ENCODE measurements at places on chromosomes 13 and 19. TPM values are rescaled to one million over a fixed set of nuclear protein-coding genes. Genes with fewer than 3 reads are reported as not detected.

DNA sequence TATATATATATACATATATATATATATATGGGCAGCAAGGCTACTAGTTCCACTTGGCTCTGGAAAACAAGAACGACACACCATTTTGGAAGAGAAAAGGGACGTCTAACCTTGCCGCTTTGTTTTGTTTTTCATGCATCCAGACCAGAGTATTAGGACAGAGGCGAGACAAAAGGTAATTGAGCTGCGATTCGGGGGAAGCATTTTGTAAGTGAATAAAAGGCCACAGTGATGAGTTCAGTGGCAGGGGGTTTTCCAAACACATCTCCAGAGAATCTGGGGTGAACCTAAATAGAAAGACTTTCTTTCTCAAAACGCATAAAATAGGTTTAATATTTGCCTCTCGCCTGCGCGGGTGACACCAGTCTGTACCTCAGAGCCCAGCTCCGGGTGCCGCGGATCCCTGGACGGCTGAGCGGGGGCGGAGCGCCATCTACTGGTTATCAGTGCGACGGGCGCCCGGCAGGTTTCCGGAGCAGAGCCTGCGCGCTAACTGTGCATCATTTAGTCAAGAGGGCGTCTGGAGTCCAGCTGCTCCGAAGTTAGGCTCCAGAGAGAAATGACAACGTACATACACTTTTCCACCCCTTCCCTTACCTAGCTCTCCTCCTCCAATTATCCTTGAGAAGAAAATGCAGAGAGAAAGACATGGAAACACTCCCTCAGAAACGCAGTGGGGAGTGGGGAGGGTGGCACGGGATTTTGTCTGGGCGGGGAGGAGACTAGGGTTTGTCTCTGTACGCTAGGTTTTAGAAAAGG, 262.3 kb downstream of the TBC1D4 start:
- no peak overlapping the region for H3K27ac ChIP-seq
- peak overlapping the region; percentile 14 for H3K4me3 ChIP-seq
- H3K4me1 ChIP-seq, result peaks cover 13% of the 10 kb centered on the region
- peak; percentile 93 for DNase-seq

GRCh38 chr13:95754069-95754468, 77.1 kb downstream of the DNAJC3 start:
- no peaks in the 10 kb centered on the region for H3K36me3 ChIP-seq
- DNase-seq, result no peak
- no peak overlapping the region for H3K4me3 ChIP-seq
- no peak overlapping the region for H3K27ac ChIP-seq
- H3K4me1 ChIP-seq, result no peaks in the 10 kb centered on the region
- peaks cover 3% of the 10 kb centered on the region for H3K27me3 ChIP-seq

DNA sequence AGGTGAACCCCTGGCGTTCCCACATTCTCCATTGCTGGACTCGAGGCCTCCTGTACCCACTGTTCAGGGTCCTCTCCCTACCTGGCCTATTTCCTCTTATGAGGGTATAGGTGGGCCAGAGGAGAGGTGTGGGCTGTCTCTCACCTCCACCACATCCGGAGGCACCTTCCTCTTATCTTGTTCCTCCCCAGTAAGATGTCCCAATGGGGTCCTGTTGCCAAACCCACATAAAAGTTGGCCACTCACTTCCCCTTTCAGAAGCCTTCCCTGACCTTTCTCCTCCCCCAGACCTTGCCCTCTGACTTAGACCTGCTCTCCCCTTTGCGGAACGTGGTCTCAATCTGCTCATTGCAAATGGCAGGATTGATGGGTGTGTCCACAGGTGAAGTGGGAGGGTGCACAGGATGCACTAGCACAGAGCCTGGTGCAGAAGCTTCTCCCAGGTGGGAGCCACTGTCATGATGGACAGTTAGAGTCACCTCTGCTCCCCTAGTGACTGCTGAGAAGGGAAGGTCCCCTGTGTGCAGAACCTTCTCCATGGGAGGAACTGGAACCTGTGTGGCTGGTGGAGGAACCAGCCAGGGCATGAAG, 1.3 kb downstream of the CYP4F3 start:
- DNase-seq, result no peak
- no peak overlapping the region for H3K4me3 ChIP-seq
- H3K27ac ChIP-seq, result no peak overlapping the region
- H3K4me1 ChIP-seq, result no peaks in the 10 kb centered on the region
- H3K36me3 ChIP-seq, result no peaks in the 10 kb centered on the region

- H3K27ac ChIP-seq, result peak overlapping the region; percentile 99
- H3K36me3 ChIP-seq, result peaks cover 12% of the 10 kb centered on the region
Observed at GRCh38 chr19:23394511-23394910, 760 bp downstream of the ZNF91 start.

GRCh38 chr13:80901530-80901929, 560.6 kb upstream of the SPRY2 start:
- no peak for DNase-seq
- H3K27me3 ChIP-seq, result no peaks in the 10 kb centered on the region
- H3K27ac ChIP-seq, result no peak overlapping the region
- H3K4me1 ChIP-seq, result peaks cover 5% of the 10 kb centered on the region
- no peak overlapping the region for H3K4me3 ChIP-seq

The HIPK4 gene
- total RNA-seq, result not detected

The DACH1 gene
- 110 TPM for total RNA-seq

DNA sequence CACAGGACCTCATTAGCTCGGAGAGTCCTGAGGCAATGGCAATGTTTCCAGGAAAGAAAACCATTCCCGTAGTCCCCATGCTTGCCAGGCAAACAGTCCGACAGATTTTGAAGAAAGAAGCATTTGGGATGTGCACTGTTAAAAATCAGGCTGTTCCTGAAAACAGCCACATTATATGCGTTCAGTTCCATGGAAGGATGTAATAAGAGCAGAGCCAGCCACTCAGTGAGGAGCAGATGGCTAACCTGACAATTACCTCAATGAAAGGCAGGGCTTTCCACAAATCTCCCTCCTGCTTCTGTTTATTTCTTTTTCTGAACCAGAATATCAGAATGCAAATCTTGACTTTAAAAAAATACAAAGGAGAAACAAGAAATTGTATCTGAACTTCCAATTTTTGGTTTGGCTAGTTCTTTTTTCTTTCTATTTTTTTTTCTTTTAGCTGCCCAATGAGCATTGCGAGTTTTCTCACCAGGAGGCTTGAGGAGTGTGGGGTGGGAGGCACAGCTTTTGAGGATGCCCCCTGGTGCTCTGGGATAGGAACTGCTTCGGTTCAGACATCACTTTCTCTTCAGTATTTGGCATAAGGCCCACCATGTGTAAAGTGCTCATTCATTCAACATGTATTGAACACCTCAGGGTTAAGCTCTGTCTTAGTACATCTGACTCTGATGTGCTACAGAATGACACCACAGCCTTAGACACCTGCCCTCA, 124.2 kb downstream of the TBC1D4 start:
- H3K27ac ChIP-seq, result peak overlapping the region; percentile 67
- no peaks in the 10 kb centered on the region for H3K36me3 ChIP-seq
- H3K4me1 ChIP-seq, result peaks cover 20% of the 10 kb centered on the region

DNA sequence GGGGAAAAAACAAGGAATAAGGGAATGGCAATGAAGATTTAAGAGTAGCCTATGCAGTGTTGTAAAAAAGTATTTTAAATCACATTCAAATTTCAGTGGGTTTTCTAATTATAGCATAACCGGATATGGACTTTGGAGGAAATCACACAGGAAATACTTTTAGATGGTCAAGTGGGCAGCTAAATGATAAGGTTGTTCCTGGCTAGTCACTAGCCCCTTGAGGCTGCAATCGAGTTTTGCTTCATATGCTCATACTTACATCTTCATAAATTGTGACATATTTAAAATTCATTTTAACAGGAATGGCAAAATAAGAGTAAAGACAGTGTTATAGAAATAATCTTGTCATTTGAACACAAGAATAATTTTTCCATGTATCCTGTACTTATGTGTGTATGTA, 88.9 kb downstream of the WDFY2 start:
- DNase-seq, result no peak
- no peaks in the 10 kb centered on the region for H3K36me3 ChIP-seq
- H3K27ac ChIP-seq, result no peak overlapping the region
- H3K4me1 ChIP-seq, result peaks cover 5% of the 10 kb centered on the region
- H3K27me3 ChIP-seq, result peaks cover 4% of the 10 kb centered on the region

GRCh38 chr13:96119921-96120320, 30.0 kb downstream of the HS6ST3 start:
- H3K4me1 ChIP-seq, result no peaks in the 10 kb centered on the region
- H3K27me3 ChIP-seq, result no peaks in the 10 kb centered on the region
- no peak for DNase-seq

- no peaks in the 10 kb centered on the region for H3K36me3 ChIP-seq
- no peaks in the 10 kb centered on the region for H3K4me1 ChIP-seq
Observed at GRCh38 chr13:63938851-63939250, 2523.2 kb upstream of the PCDH20 start.

- no peak overlapping the region for H3K4me3 ChIP-seq
- no peaks in the 10 kb centered on the region for H3K27me3 ChIP-seq
- DNase-seq, result no peak
- H3K36me3 ChIP-seq, result no peaks in the 10 kb centered on the region
Observed at GRCh38 chr13:48296528-48296927, 7.0 kb upstream of the RB1 start.

DNA sequence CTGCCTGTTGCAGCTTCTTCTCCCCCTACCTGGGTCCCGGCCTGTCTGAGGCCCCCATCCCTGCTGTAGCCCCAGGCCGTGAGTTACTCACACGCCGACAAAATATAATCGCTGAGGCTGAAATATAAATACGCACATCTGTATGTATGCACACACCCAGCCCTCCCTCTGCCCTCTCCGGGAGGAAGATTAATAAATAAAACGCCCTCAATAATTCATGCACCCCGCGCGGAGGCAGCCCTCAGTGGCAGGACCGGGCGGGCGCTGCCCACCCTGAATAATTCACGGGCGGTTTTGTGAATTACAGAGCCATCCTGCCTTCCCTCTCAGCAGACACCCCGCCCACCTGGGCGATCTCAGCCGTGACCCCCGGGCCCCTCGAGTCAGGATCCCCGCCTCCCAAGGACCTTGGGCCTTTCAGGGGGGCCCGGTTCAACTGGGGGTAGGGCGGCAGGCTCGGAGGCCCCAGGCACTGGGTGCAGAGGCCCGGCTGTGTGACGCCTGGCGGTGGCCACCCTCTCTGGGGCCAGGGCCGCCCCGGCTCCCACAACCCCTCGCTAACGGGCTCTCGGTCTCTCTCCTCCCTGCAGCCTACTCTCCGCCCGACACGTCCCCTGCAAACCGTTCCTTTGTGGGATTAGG, 24.2 kb downstream of the SMIM24 start:
- H3K4me1 ChIP-seq, result no peaks in the 10 kb centered on the region
- no peaks in the 10 kb centered on the region for H3K36me3 ChIP-seq
- H3K27me3 ChIP-seq, result peaks cover 9% of the 10 kb centered on the region
- H3K4me3 ChIP-seq, result no peak overlapping the region

GRCh38 chr13:73092829-73093228, 34.0 kb downstream of the KLF5 start:
- H3K4me3 ChIP-seq, result no peak overlapping the region
- no peak overlapping the region for H3K27ac ChIP-seq
- peaks cover 2% of the 10 kb centered on the region for H3K27me3 ChIP-seq
- DNase-seq, result no peak
- H3K36me3 ChIP-seq, result no peaks in the 10 kb centered on the region

DNA sequence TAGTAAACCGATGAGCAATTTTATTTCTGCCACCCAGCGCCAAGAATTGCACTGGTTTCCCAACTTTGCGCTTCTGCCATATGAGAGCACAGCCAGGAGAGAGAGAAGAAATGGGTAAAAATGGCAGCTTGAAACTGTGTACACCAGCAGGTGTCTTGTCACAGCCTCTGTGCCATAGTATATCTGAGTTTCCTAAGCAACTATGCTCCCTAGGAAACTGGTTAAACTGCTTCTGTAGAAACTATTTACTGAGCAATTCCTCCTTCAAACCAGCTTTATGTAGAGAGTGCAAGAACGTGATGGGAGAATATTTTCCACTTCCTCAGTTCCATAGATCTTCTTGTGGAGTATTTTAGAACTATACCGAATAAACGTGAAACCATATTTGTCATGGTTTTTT, 1361.3 kb downstream of the PCDH9 start:
- no peak overlapping the region for H3K27ac ChIP-seq
- H3K4me3 ChIP-seq, result no peak overlapping the region
- DNase-seq, result no peak
- H3K36me3 ChIP-seq, result no peaks in the 10 kb centered on the region
- H3K4me1 ChIP-seq, result peaks cover 4% of the 10 kb centered on the region

GRCh38 chr19:16070366-16070990, 5.8 kb upstream of the TPM4 start:
- DNase-seq, result no peak
- no peaks in the 10 kb centered on the region for H3K36me3 ChIP-seq
- H3K27me3 ChIP-seq, result peaks cover 4% of the 10 kb centered on the region
- no peak overlapping the region for H3K27ac ChIP-seq
- no peaks in the 10 kb centered on the region for H3K4me1 ChIP-seq

- H3K27me3 ChIP-seq, result no peaks in the 10 kb centered on the region
- peaks cover 2% of the 10 kb centered on the region for H3K4me1 ChIP-seq
- no peak overlapping the region for H3K27ac ChIP-seq
- DNase-seq, result no peak
- H3K36me3 ChIP-seq, result no peaks in the 10 kb centered on the region
Observed at GRCh38 chr13:65990684-65991083, 1239.5 kb downstream of the PCDH9 start.

The SPACA4 gene
- total RNA-seq, result not detected

The SIGLEC12 gene
- total RNA-seq, result not detected

GRCh38 chr13:47168066-47168465, 271.2 kb upstream of the HTR2A start:
- no peak for DNase-seq
- H3K4me1 ChIP-seq, result peaks cover 7% of the 10 kb centered on the region
- no peak overlapping the region for H3K4me3 ChIP-seq
- no peaks in the 10 kb centered on the region for H3K27me3 ChIP-seq
- H3K27ac ChIP-seq, result no peak overlapping the region

- H3K27me3 ChIP-seq, result peaks cover 2% of the 10 kb centered on the region
- DNase-seq, result no peak
- H3K36me3 ChIP-seq, result peaks cover 7% of the 10 kb centered on the region
- peaks cover 33% of the 10 kb centered on the region for H3K4me1 ChIP-seq
Observed at GRCh38 chr13:49711218-49711863, 20.1 kb upstream of the EBPL start.

The KLK7 gene
- not detected for total RNA-seq

DNA sequence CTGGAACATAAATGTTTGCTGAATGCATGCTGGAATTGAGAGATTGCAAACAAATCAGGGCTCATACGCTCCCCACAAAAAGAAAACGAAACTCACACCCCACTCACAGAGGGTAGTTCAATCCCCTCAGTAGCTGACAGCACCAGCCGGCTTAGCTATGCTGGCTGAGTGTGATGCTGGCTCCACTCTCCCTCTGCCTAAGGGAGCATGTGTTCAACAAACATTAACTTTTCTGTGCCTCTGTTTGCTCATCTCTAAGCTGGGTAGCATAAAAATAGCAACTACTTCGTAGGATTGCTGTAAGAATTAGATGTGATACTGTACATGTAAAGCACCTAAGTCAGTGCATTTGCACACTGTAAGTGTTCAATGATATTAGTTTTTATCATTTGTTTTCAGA, 282.6 kb downstream of the FOXO1 start:
- peaks cover 9% of the 10 kb centered on the region for H3K4me1 ChIP-seq
- no peaks in the 10 kb centered on the region for H3K36me3 ChIP-seq
- DNase-seq, result no peak
- H3K27me3 ChIP-seq, result peaks cover 5% of the 10 kb centered on the region

The FXYD1 gene
- total RNA-seq, result not detected

The MCEMP1 gene
- total RNA-seq, result not detected

GRCh38 chr13:30043631-30043925, 193.2 kb upstream of the UBL3 start:
- no peak overlapping the region for H3K4me3 ChIP-seq
- H3K27me3 ChIP-seq, result peaks cover 3% of the 10 kb centered on the region
- no peak overlapping the region for H3K27ac ChIP-seq
- H3K36me3 ChIP-seq, result peaks cover 3% of the 10 kb centered on the region
- H3K4me1 ChIP-seq, result no peaks in the 10 kb centered on the region
- DNase-seq, result no peak

GRCh38 chr19:44401139-44402115, at the start of gene ZNF285:
Gene ZNF285, minus strand, starts transcription at chr19:44401608. Its CDS starts 4,395 bp downstream, at chr19:44397213.
- H3K27me3 ChIP-seq, result peaks cover 12% of the 10 kb centered on the region
- H3K27ac ChIP-seq, result peak within 1 kb of the TSS; percentile 88
- peak; percentile 98 for DNase-seq
- peaks cover 4% of the 10 kb centered on the region for H3K36me3 ChIP-seq

Measured in glutamatergic neuron (in vitro differentiated cells).